ENCODE measurements at places on chromosomes 2 and 18.

DNA sequence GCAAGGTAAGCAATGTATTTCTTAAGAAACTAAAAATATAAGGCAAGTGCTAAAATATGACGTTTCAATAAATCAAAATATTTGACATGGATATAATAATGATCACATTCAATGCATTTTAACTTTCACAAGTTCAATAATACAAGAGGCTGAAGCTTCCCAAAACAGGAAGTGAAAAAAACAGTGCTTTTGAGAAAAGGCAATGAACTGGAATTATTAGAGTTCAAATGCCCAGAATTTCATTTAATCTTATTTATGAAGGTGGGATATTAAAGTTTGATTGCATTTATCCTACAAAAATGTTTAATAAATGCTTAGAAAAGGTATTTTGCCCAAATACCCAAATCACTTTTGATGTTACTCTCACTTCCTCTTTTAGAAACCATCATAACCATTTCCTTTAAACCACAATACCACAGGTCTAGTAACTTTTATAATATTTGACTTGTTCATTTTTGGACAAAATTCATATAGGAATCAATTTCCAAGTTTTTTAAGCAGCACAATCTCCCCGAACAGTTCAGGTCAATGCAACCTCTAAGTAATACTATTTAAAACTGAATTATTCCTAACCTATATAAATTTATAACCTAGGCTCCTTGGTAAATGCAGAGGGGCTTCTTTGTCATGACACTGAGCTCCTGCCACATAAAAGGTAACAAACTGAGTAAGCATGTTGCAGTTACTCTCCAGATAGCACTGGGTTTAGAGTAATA lies 2.1 kb downstream of the NCKAP1 start:
- no peak for DNase-seq

DNA sequence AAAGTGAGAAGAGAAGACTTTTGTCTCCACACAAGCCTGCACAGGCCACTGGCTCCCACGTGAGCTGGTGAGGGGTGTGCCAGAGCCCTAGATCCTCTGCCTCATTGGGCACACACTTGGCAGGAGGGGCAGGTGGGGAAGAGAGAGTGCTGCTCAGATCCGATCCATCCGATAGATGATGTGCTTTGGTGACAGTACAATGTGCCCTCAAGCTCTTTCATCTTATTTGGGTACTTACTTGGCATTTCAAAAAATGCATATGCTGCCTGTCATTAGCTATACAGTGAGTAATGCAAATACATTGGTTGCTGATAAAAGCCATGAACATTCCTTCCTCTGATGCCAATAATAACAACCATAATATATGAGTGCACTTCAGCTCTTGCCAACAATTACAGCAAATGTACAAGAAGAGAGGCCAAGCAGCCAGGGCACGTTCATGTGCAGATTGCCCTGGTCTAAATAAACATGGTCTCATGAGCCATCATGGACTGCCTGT lies 255.3 kb downstream of the VAPA start:
- no peak for DNase-seq

DNA sequence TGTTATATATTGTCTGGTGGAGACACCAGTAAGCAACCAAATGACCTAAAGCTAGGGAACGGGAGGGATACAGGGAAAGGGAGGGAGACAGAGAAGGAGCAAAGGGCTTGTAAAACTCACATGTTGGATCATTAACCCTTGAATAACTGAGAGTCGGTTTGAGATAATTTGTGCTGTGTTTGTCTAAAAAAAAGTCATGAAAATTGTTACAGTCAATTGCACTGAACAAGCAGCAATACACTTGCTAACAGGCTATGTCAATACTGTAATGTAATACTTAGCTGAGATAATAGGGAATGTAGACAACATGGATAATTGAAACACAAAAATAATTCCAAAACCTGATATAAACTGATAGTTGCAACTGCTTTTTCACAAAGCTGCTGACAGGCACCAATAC lies 71.3 kb upstream of the ZNF521 start:
- no peak for DNase-seq

DNA sequence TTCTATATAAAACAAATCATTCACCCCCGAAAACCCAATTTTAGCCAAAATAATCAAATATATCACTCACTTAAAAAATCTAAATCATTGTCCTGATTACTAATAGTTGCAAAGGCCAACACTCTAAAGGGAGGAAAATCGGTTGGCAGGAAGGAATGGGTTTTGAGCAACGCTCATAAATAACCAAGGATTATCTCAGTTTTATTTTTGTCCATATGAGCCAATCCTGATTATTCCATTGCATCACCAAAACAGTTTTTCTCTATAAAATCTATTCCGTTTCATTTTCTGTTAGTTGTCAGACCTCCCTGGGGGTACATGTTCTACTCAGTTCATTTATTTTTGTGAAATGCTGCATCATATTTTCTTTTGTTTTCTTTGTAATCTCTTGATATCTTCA lies 174.1 kb downstream of the LRATD1 start:
- DNase-seq, result no peak

GRCh38 chr2:15640261-15640711 lies 48.6 kb downstream of the DDX1 start:
- no peak for DNase-seq

GRCh38 chr18:13253786-13254688 lies 35.5 kb downstream of the LDLRAD4 start:
- DNase-seq, result no peak

- no peak for DNase-seq
Measured at GRCh38 chr18:69022426-69022825, 224.5 kb downstream of the CCDC102B start.

DNA sequence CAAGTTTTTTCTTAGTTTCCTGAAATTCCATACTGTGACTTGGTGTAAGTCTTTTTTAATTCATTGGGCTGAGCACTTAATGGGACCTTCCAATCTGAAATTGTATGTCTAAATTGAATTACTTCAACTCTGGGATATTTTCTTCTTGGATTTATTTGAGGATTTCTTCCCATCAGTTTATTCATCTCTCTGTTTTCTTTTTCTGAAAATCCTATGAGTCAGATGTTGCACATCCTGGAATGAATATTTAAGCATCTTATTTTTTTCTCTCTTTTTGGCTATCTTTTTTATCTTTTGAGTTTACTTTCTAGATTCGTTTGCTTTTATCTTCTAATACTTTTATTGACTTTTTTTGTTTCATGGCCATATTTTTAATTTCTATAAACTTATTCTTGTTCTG lies 55.4 kb upstream of the ACYP2 start:
- no peak for DNase-seq

Measured in iPS DF 6.9 (cell line).